ENCODE measurements at places on chromosomes 4 and X.
A peak's percentile ranks its signal among the peaks of the same experiment; 100 is the strongest.

DNA sequence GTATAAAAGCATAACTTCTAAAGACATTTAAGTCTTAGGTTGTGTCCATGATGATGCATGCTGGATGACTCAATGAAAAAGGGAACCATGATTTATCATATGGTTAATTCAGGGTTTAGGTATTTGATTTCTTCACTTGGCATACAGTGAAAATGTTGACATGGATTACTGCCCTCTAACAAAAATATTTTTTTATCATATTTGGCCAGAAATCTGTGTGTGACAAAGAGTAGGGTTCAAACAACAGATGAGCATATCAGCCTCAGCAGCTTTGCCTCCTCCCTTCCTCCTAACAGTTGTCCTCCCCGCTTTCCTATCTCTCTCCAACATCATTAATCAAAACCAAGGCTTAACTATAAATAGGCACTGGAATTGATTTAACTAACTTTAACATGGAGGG lies 46.3 kb downstream of the ARHGAP6 start:
- DNase-seq, result no peak

- DNase-seq, result no peak
Measured at GRCh38 chrX:36310136-36310535, 390.6 kb downstream of the CFAP47 start.

DNA sequence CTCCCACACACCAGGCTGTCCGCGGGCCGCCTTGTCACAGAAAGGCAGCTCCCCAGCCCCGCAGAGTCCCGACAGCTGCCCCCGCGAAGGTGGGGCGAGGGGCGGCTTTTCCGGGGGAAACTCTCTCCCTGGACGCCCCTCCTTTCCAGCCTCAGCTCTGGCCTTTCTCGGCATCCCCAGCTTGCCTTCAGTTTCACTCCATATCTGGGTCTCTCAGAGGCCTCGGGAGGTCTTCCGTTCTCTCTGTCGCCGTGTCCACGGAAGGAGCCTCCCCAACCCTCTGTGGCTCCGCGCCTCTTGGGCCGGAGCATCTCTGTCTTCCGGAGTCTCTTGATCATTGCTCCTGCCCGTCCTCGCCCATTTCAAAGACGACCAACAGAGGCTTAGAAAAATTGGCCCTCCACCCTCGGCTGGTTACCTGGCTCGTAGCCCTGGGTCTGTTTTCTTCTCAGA lies 6.1 kb upstream of the MSX1 start:
- DNase-seq, result no peak

DNA sequence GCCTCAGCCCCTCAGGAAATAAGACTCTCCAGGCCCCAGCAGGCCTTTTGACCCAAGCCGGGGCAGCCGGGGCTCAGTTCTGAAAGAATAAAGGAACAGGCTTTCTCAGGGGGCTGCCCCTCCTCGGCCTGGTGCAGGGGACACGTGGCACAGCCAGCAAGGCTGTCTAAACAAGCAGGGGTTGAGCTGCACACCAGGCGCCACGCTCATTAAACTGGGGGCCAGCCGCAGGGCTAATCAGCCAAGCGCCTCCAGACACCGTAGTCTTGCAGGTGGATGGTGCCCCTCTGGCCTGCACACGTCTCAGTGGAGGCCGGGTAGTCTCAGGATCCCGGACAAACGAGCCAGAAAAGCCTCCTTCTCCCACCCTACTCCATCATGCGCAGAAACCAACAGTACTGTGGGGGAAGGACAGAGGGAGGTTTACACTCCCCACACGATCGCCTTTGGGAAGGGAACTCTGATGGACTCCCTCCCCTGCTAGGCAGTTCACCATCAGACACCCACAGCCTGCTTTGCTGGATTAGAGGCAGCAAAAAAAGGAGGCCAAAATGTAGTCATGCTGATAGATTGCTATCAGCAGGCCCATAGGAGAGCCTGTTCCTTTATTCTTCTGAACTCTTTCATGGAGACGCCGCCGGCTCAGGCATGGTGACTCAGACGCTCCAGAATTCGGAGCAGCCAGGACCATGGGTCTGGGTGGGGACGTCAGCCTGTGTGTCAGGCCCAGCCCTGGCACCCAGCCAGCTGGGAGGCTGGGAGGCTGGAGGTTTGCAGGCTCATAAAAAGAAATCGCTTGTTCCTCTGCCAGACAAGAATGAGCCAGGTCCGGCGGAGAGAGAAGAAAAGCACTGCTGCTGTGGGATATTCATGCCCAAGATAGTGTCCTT lies 342.4 kb downstream of the BCOR start:
- DNase-seq, result peak; percentile 83

- DNase-seq, result no peak
Measured at GRCh38 chr4:182847576-182848450, 69.4 kb downstream of the DCTD start.

- DNase-seq, result no peak
Measured at GRCh38 chrX:111035256-111035655, 60.7 kb upstream of the PAK3 start.
